Activated CD4-positive, alpha-beta T cell treated with anti-CD3 and anti-CD28 coated beads for 24 hours (primary cell): ENCODE measurements at places on chromosomes 4 and X.

DNA sequence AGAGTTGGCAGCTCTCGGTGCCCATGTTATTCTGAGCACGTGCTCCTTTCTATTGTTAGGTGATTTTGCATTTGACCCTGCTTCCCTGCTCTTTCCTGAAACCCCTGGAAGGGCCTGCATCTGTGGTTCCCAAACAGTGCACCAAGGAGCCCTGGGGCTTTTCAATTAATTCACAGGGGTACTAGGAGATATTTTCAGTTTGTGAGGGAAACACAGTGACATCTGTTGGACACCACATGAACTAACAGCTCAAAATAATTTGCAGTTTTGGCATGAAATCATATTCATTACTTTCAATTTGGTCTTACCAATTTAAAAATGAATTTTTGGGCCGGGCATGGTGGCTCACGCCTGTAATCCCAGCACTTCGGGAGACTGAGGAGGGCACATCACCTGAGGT lies 156.6 kb downstream of the GATB start:
- DNase-seq = no peak

GRCh38 chr4:186192066-186192612 lies 772 bp downstream of the CYP4V2 start:
- DNase-seq = peak; percentile 4

- DNase-seq = no peak
Measured at GRCh38 chr4:117417856-117418255, 332.5 kb upstream of the TRAM1L1 start.

DNA sequence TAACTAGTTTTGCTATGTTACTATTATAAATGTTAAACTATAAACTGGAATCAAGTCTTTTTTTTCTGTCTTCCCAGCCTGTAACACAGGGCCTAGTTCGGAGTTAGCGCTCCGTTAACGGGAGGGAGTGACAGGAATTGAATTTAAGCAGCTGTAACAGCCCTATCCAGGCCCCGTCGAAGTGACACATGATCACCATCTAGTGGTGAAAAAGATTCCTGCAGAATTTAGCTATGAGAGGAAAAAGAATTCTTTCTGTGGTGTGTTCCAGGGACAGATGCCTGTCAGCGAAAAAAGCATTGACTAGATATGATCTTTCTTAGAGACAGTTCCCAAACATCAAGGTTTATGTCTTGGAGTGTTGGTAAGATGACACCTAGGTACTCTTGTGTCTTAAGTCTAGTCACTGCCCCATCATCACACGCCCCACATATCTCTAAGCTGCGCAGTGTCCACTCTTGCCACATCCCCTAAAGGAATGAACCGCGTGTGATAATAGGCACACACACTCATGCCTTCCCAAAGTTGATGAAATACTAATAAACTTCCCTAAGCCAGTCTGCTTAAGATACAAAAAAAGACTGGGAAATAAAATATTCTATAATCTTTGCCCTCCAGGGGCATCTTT lies 2.1 kb downstream of the GAB3 start:
- DNase-seq = peak; percentile 34

DNA sequence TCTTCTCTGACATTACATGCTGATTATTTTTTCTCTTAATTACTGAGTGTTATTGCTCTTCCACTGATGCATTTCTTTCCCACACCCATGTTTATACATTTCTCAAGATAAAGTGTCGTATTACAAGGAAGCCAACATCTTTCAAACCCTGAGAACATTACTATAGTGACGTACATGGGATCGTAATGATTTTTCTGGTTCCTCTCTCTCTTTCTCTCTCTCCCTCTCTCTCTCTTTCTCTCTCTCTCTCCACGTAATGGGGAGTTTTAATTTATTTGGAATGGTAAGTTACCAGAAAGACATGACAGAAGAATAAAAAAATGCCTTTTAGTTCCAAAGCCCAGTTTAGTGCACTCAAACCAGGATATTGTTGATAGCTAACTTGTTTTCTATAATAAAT lies 40.4 kb upstream of the MAPK10 start:
- no peak for DNase-seq

GRCh38 chr4:152342293-152342692 lies 193.6 kb downstream of the FBXW7 start:
- no peak for DNase-seq

- no peak for DNase-seq
Measured at GRCh38 chrX:9148615-9149399, 114.9 kb upstream of the FAM9B start.

DNA sequence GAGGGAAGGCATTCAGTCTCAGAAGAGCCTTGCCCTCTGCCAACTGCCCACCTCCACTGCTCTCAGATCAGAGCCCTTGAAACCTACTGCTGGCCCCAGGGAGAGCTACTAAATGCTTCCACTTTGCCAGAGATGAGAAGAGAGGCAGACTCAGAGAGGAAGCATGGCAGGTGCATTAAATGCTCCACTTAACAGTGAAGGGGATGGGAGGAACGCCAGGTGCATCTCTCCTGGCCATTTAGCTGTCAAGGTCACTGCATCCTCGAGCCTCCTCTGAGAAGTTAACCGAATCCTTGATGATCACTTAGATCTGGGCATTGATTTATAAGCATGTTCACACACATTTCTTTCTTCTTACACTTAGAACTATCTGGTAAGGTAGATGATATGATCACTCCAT lies 15.0 kb downstream of the TRPC5 start:
- DNase-seq = no peak

GRCh38 chr4:30495251-30495650 lies 224.9 kb upstream of the PCDH7 start:
- no peak for DNase-seq

GRCh38 chrX:119401569-119401968 lies 2.4 kb downstream of the SLC25A43 start:
- DNase-seq = no peak

- DNase-seq = no peak
Measured at GRCh38 chrX:15468036-15468435, 25.1 kb downstream of the PIR start.

GRCh38 chr4:43380093-43380492 lies 487.6 kb downstream of the GRXCR1 start:
- no peak for DNase-seq

DNA sequence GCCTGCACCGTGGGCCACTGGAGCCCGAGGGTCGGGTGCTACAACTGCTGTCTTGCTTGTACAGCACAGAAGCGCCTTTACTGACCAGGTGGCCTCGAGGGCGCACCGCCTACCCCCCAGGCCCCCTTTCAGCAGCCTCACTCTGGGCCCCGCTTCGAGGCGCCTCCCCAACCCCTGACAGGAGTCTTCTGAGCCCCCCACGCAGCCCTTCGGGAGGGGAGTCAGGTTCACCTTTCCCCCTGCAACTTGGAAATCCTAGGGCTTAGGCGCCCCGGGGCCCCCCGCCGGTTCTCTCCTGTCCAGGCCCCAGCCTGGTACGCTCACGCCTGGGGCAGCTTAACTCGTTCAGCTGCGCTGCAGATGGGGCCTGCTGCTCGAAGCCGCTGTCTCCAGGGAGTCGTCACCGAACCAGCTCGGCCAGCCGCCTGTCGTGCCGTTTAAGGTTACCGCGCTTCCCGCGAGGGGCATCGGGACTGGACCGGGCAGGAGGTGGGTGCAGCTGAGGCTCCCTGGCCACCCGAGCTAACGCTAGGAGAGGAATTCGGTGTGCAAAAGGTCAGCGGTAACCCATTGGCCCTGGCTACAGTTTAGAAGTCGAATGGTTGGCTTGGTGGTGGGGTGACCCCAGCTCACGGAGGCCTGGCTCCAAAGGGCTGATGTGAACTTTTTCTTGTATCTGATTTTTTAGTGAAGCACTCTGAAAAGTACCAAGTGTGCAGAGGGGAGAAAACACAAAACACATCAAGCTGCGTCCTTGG lies 58.9 kb upstream of the BCOR start:
- no peak for DNase-seq

- DNase-seq = no peak
Measured at GRCh38 chr4:73185903-73186302, 72.7 kb downstream of the ANKRD17 start.

GRCh38 chrX:39757971-39758370 lies 339.8 kb downstream of the BCOR start:
- no peak for DNase-seq

- no peak for DNase-seq
Measured at GRCh38 chr4:144313370-144313769, 172.9 kb upstream of the GYPA start.

- no peak for DNase-seq
Measured at GRCh38 chr4:153523164-153523796, 57.1 kb downstream of the TMEM131L start.

GRCh38 chr4:73998040-73999011 lies at the start of gene CXCL5:
Gene CXCL5, minus strand, starts transcription at chr4:73998677. Its CDS starts 96 bp downstream, at chr4:73998581.
- DNase-seq = no peak

DNA sequence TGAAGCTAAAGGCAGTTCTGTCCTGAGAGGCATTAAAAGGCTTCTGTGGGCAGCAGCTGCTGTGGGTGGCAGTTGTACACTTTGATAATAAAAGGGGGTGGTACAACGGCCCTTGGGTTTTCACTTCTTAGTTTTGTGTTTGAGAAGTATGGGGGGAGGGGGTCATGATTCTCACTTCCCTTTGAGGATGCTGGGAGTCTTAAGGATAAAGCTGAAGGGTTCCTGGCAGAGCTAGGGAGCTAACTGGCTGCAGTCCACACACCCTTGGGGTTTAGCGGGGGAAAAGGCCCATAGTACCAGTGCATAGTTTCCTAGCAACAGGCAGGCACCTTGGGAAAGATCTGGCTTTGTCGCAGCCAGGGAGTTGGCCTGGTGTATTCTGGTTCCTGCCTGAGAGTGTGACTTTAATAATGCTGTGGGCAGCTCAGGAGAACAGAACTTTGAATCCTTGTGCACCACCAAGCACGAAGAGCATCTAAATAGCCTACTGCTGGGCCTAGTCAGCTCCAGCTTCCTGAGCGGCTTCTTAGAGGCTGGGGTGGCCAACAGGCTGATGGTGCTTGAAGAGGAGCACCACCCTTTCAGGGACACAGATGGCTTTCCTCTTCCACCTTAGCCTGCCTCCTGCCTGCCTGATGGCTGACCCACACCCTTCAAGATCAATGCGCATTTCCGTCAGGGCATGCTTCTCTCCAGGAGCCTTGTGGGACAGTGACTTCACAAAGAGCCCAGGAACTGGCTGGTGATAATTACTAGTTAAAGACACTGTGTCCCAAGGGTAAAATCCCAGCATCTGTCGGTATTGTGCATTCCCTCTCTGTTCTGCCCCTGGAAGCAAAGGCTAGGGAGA lies 12.5 kb downstream of the ZBTB33 start:
- DNase-seq = no peak

GRCh38 chrX:139936259-139936658 lies 3.4 kb upstream of the ATP11C start:
- DNase-seq = no peak

- DNase-seq = no peak
Measured at GRCh38 chr4:89113415-89113814, 2.1 kb downstream of the TIGD2 start.

GRCh38 chr4:186920483-186920882 lies 196.8 kb upstream of the FAT1 start:
- DNase-seq = no peak

- DNase-seq = no peak
Measured at GRCh38 chr4:123659262-123659661, 262.7 kb downstream of the SPRY1 start.

- DNase-seq = no peak
Measured at GRCh38 chr4:4608214-4608537, 66.3 kb upstream of the STX18 start.

DNA sequence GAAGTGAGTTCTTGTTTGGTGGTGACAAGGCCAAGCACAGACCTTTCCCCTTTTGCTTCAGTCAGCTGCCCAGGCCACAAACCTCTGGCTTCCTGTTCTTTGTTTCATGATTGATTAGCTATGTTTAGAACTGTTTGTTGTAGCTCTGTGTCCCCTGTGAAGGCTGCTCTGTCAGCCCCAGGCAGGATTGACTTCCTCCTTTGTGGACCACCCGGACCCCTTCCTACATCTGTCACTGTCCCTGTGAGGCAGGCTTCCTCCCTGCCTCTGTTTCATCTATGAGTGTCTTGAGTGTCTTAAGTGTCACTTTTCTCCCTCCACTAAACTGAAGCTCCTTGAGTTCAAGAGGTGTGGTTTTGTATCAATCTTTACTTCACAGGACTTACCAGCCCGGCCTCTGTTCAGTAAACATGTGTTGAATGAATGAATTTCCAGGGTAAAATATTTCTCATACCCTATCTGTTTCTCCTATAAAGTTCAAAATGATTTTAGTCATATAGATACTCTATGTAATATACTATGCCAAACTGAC lies 83.5 kb downstream of the ZNF674 start:
- no peak for DNase-seq

DNA sequence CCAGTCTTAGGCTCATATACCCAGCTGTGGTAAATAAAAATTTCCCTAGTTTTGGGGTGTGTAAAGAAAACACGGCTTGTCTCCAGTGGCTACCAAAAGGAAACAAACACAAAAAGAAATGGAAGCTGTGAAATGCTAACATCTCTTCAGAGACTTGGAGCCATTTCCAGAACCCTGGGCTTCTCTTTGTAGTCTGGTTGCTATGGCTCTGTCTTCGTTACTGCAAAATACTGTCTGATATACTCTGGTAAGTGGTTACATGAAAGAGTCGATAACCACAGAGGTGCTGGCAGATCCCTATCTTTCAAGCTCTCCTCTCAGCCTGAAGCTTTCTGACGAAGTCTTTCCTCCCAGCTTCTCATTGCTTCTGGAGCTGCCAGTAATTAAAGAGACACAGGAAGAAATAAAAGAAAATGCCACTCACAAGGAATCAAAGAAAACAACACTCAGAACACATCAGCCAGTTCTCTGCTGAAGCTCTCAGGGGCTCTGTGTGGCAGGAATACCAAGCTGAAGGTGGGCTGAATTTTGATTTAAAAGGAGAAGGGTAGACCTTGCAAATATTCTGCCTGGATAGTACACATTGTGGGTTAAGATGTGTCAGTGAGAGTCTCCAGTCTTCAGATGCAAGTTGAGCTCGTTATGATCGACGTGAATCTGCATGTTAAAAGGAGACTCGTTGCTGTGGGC lies 107.6 kb upstream of the FAM9C start:
- DNase-seq = no peak

DNA sequence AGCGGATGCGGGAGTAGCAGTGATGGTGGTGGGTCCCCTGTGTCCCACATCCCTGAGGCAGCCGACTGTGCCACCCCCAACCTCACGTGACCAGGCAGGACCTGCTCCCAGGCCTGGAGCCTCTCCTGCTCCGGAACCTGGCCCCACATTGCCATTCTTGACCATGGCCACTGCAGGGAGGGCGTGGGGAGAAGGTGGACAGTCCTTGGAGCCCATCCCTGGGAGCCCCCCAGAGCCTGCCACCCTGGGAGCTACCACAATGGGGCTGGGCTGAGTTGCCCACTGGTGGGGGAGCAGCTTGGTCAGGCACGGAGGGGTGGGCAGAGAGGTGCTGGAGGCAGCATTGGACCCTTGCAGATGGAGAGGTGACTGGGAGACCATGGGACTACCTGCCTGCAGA lies 36.8 kb downstream of the TMPRSS11A start:
- no peak for DNase-seq
